ENCODE measurements at places on chromosomes 16 and 17.

DNA sequence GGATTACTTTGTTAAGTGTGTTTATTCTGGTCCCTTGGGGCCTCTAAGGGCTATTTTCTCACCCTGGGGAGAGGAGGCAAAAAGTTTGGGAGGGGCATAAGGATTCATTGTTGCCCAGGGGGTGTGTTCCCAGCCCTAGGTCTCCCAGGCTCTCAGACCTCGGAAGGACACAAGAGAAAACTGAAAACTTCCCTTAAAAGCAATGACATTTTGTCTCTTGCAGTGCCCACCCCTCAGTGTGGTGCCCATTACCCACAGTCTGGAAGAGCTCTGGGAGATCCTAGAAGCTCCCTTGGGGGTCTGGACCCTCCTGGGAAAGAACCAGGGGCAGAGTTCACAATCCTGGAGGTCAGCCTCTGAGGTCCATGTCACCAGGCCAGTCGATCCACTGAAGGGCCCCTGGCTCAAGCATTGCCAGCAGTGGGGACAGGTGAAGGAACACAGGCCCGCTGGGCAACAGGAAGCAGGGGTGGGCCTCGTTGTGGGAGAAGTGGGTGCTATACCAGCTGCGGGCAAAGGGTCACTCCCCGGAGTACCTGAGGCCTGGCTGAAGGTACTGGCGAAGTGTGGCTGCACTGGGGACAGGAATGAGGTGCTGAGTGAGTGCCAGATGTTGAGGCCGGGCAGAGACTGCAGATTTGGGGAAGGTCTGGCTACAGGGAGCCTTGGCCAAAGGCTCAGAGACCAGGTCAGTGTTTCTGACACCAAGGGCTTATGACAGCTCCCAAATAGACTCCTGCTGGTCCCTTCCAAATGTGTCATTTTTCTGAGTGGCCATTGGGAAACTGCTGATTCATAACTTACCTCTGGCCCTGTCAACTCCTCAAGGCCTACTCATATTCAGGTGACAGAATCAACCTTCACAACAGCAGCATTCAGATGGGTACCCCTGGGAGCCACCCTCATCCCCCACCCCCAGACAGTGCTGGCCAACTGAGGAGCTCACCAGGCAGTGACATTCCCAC is 4.6 kb upstream of the ZNF747 start:
- DNase-seq: no peak

DNA sequence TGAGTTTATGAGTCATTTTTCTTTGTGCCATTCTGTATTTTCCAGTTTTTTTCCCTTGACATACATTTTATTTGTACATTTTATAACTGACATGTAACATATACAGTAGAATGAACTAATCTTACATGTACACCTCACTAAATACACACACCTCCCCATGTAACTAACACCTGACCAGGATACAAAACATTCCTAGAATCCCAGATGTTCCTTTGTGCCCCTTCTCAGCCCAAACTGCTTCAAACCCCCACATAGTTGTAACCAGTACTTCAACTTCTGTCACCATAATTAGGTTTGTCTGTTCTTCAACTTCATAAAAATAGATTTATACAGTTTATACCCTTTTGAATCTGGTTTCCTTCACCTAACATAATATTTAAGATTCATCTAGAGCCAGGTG is 73.5 kb downstream of the BRIP1 start:
- DNase-seq: no peak

GRCh38 chr16:12405089-12405488 is 398.6 kb downstream of the CPPED1 start:
- DNase-seq: no peak

- DNase-seq: peak; percentile 94
Observed at GRCh38 chr17:80575057-80575875, 30.6 kb downstream of the RPTOR start.

GRCh38 chr16:89190150-89190958 is 10.0 kb downstream of the SLC22A31 start:
- no peak for DNase-seq

DNA sequence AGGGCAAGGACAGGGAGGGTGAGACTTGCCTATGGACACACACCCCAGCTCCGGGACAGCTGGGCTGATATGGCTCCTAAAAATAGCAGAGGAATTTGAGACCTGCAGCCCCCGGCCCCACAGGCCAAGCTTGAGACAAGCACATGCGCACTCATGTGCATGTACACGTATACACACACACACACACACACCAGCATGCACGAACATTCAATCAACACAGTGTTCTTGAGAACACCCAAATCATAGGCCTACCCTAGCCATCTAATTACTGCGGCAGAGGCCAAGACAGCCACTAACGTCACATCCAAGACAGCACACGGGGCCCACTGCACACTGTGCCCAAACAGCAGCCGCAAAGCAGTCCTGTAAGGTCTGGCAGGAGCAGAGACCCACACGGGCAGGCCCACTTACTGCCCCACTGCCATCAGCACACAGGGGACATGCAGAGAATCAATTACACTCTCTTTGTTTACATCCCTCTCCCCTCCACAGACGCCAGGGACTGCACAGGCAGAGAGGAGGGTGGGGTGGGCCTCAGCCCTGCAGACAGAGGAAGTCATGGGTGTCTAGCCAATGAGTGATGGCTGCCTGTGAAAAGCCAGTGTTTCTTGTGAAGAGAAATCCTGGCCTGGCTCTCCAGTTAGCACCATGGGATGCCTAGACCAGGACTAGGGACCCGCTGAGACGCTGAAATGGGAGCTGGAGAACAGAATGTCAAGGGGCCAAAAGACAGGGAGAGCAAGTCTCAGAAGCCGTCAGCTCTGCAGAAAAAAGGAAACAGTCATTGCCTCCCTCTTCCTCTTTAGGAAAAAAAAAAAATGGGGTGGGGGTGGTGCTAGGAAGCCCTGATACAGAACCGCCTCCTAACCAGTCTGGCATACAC is 39.3 kb downstream of the MYO18A start:
- no peak for DNase-seq

Measured in GM03348 (cell line).